Esophagus muscularis mucosa (tissue), 4 donors: ENCODE measurements at places on chromosomes 11 and 22.

- H3K27ac ChIP-seq = no peak overlapping the region
- no peaks in the 10 kb centered on the region for H3K4me1 ChIP-seq
- DNase-seq = no peak
- H3K27me3 ChIP-seq = no peaks in the 10 kb centered on the region
- H3K36me3 ChIP-seq = no peaks in the 10 kb centered on the region
Observed at GRCh38 chr11:106233191-106233590, 155.7 kb downstream of the AASDHPPT start.

- no peaks in the 10 kb centered on the region for H3K27me3 ChIP-seq
- H3K4me3 ChIP-seq = peak overlapping the region; percentile 11
- H3K4me1 ChIP-seq = peaks cover 12% of the 10 kb centered on the region
- no peak overlapping the region for H3K27ac ChIP-seq
Observed at GRCh38 chr11:36792996-36793914, 195.2 kb upstream of the RAG2 start.

DNA sequence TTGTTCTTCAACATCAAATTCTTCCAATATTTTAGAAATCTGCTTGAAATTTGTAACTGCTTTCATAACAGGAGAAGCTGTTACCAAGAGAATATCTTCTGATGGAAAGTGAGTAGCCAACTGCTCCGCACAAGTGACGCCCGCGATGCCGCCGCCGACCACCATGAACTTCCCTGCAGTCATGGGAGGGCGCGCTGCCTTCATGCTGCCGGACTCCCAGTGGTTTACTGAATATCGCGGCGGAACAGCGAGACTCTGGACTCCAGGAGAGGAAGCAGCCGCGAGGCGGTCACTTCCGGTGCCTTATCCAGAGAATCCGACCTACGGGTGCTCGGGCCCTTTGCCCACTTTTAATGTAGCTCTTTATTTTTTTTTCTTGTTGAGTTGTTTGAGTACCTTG is 190.6 kb downstream of the GUCY1A2 start:
- no peak for DNase-seq
- no peaks in the 10 kb centered on the region for H3K4me1 ChIP-seq
- no peak overlapping the region for H3K4me3 ChIP-seq
- H3K27me3 ChIP-seq = no peaks in the 10 kb centered on the region
- H3K36me3 ChIP-seq = no peaks in the 10 kb centered on the region

- peak; percentile 94 for DNase-seq
- peak overlapping the region; percentile 35 for H3K4me3 ChIP-seq
- H3K27ac ChIP-seq = peak overlapping the region; percentile 63
- H3K36me3 ChIP-seq = no peaks in the 10 kb centered on the region
- peaks cover 39% of the 10 kb centered on the region for H3K4me1 ChIP-seq
Observed at GRCh38 chr22:44086271-44087088, 62.4 kb downstream of the PARVB start.

- peaks cover 19% of the 10 kb centered on the region for H3K36me3 ChIP-seq
- H3K4me1 ChIP-seq = peaks cover 17% of the 10 kb centered on the region
- H3K4me3 ChIP-seq = no peak overlapping the region
Observed at GRCh38 chr11:75852406-75853017, 37.5 kb downstream of the UVRAG start.

- H3K27me3 ChIP-seq = no peaks in the 10 kb centered on the region
- no peaks in the 10 kb centered on the region for H3K36me3 ChIP-seq
- H3K4me3 ChIP-seq = no peak overlapping the region
- no peaks in the 10 kb centered on the region for H3K4me1 ChIP-seq
- H3K27ac ChIP-seq = no peak overlapping the region
- DNase-seq = no peak
Observed at GRCh38 chr11:119921571-119921970, 192.6 kb upstream of the NECTIN1 start.

DNA sequence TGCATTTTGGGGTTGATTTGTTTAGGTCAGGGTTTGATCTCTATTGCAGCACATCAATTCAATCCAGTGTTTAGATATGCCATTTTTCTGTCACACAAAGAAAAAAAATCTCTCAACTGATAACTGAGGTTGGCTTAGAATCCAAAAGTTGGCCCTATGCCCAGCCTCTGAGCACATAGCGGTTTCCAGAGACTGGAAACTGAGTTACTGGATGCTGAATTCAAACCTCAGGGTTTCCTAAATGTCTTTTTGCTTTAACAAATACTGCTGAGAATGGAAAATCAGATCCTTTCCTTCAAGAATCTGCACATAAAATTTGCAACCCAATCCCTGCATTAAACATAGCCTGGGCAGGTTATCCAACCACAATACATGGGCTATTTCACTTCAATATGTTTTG is 4.0 kb downstream of the P4HA3 start:
- no peaks in the 10 kb centered on the region for H3K36me3 ChIP-seq
- H3K4me3 ChIP-seq = no peak overlapping the region
- no peak overlapping the region for H3K27ac ChIP-seq
- no peak for DNase-seq

DNA sequence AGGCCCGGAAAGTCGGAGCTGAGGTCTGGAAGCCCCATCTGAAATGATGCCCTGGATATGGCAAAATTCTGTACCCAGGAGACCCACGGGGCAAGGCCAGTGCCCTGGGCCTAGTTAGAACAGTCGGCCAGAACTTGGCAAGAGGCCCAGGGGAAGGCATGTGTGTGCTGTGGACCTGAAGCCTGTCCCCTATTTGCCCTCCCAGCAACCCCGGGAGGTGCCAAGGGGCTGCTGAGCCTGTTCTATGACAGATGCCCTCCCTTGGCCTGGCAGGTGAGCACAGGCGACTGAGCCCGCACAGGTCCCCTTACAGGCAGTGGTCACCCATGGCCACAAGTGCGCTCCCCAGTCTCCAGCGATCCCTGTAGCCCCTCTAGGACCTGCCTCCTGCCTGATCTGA is 51.7 kb downstream of the NAT10 start:
- no peak overlapping the region for H3K4me3 ChIP-seq
- no peak for DNase-seq
- H3K27me3 ChIP-seq = no peaks in the 10 kb centered on the region
- peaks cover 32% of the 10 kb centered on the region for H3K4me1 ChIP-seq

DNA sequence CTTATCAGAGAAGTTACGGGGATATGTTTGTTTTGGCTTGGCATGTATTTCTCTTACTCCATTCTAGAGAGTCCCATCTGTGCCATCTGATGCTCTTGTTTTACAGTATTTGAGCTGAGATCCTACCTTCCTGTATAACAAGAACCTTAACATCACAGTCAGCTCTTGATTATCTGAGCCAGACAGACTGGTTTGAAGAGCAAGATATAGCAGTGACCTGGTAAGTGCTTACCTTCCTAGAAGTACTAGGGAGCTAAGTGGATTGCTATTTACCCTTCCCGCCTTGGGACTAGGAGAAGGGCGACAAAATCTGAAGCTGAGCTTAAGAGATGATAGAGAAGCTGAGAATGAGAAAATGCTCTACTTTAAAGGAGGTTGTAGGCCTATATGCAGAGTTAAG is 235.3 kb downstream of the CSNK2A3 start:
- DNase-seq = no peak
- no peak overlapping the region for H3K4me3 ChIP-seq
- H3K27me3 ChIP-seq = no peaks in the 10 kb centered on the region
- no peaks in the 10 kb centered on the region for H3K4me1 ChIP-seq
- H3K36me3 ChIP-seq = no peaks in the 10 kb centered on the region

DNA sequence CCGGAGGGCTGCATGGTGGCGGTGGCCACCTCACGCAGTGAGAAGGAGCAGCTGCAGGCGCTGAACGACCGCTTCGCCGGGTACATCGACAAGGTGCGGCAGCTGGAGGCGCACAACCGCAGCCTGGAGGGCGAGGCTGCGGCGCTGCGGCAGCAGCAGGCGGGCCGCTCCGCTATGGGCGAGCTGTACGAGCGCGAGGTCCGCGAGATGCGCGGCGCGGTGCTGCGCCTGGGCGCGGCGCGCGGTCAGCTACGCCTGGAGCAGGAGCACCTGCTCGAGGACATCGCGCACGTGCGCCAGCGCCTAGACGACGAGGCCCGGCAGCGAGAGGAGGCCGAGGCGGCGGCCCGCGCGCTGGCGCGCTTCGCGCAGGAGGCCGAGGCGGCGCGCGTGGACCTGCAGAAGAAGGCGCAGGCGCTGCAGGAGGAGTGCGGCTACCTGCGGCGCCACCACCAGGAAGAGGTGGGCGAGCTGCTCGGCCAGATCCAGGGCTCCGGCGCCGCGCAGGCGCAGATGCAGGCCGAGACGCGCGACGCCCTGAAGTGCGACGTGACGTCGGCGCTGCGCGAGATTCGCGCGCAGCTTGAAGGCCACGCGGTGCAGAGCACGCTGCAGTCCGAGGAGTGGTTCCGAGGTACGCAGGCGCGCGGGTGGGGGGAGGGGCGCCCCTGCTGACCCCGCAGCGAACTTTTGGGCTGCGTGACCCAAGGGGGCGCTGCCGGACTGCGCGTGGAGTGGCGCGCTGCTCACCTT is 670 bp downstream of the NEFH start:
- DNase-seq = no peak
- H3K36me3 ChIP-seq = no peaks in the 10 kb centered on the region
- H3K4me3 ChIP-seq = peak overlapping the region; percentile 40

DNA sequence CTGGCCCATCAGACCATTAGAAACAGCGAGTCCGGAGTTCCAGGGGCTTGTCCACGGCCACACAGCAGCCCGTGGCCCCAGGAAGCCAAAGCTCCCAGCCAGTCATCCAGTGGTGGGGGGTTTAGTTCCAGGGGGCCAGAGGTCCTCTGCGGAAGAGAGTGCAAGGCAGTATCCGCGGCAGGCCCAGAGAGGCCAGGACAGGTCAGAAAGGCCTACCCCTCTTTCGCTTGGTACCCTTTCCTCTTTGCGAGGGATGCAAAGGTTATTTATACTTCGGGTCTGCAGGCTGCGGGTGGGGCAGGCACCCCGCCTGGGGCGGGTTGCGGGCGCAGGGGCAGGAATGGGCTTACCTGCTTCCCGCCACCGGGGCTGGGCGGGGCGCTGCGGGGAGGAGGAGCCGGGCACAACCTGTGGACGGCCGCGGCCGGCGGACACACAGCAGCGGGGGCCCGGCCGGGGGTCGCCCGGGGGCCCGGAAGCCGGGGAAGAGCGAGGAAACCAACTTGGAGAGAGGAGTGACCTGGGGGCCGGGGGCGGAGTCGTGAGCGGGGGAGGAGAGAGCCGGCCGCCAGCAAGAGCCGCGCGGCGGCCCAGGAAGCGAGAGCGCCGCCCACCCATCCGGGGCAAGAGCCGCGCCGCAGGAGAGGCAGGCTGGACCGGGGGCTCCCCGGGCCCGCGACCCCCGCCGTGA is at the start of gene SH3BP1:
SH3BP1 (plus strand) TSS at position 600 of the 691 bp plus-strand sequence. CDS start 119 bp downstream, outside the sequence.
- DNase-seq = no peak
- H3K4me3 ChIP-seq = peak within 1 kb of the TSS; percentile 72
- H3K36me3 ChIP-seq = no peaks in the 10 kb centered on the region
- peak within 1 kb of the TSS; percentile 55 for H3K27ac ChIP-seq

DNA sequence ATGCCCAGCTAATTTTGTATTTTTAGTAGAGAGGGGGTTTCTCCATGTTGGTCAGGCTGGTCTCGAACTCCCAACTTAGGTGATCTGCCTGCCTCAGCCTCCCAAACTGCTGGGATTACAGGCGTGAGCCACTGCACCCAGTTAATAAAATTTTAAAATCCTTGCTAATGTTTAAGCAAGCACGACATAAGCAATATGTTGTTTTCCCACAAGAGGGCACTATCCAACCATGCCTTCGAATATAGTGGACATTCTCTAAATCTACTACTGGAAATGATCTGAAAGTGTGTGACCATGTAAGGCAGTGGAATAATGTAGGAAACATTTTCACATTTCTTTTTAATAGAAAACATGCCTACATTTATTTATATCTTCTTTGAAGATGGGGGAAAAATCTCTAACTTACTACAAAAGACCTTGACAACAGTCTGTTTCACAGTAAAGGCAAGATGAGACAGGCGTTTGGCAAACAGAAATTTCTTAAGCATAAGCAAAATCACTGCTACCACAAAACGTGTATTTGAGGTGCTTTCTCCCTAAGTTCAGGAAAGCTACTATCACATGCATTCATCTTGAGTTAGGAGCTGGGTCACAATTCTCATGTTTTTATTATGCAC is 38.2 kb downstream of the PITPNB start:
- H3K4me3 ChIP-seq = peak overlapping the region; percentile 0
- no peak for DNase-seq
- peaks cover 4% of the 10 kb centered on the region for H3K36me3 ChIP-seq
- H3K27me3 ChIP-seq = no peaks in the 10 kb centered on the region

- peak overlapping the region; percentile 98 for H3K27ac ChIP-seq
- H3K36me3 ChIP-seq = peaks cover 40% of the 10 kb centered on the region
- no peak for DNase-seq
Observed at GRCh38 chr22:41469218-41469851, 418 bp downstream of the ACO2 start.

DNA sequence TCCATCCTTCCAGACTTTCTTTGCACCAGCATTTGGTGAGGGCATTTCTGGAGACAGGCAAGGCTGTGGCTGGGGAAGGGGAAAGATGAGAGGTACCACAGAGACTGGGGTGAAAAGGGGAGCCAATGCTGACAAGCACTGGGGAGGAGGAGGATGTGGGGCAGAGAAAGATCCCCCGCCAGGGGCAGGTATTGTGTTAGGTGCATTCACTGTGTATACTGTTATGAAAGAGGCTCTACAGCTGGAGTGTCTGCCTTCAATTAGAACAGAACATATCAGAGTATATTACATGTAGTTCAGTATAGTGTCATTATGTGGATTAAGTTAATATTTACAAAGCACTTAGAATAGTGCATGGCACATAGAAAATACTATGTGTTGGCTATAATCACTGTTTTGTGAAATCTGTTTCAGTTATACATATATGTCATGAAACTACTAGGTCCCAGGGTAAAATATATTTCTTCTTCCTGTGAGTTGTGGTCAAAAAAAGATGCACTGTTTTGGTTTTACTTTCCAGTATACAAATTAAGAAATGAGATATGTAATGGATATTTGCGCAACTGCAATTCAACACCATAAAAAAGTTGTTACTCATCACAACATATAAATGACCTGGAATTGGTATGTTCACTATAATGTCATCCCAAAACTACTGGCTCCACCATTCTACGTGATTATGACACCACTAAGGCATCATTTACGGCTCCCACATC is 8.4 kb downstream of the MSANTD2 start:
- H3K4me3 ChIP-seq = no peak overlapping the region
- no peak for DNase-seq
- H3K27ac ChIP-seq = no peak overlapping the region
- no peaks in the 10 kb centered on the region for H3K27me3 ChIP-seq
- no peaks in the 10 kb centered on the region for H3K36me3 ChIP-seq

GRCh38 chr22:21927174-21927823 is 25.3 kb downstream of the PPM1F start:
- H3K27me3 ChIP-seq = no peaks in the 10 kb centered on the region
- no peak overlapping the region for H3K27ac ChIP-seq

- H3K4me1 ChIP-seq = no peaks in the 10 kb centered on the region
Observed at GRCh38 chr11:129766898-129767604, 48.6 kb upstream of the TMEM45B start.

DNA sequence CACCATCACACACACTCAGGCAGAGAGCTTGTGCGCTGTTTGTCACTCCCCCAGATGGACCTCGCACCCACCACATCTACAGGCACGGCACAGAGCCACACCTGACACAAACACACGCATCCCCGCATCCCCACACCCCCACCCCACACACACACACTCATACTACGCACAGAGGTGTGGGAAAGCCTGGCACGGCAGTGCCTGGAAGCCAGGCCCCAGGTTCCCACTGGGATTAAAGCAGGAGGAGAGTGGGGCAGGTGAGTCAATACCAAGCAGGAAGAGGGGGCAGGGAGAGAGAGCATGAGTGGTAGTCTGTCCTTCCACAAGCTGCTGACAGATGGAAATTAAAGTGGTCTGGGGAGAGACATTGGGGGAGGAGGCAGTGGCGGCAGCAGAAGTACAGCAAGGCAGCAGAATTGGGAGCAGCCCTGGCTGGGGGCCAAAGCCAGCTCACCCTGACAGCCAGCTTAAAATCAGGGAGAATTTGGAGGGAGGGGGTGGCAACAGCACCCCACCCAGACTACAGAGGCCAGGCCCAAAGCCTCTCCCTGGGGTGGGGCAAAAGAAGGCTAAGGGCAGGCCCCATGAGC is 20.7 kb downstream of the TNKS1BP1 start:
- H3K4me1 ChIP-seq = peaks cover 60% of the 10 kb centered on the region
- H3K27me3 ChIP-seq = no peaks in the 10 kb centered on the region
- H3K27ac ChIP-seq = peak overlapping the region; percentile 1
- peak overlapping the region; percentile 7 for H3K4me3 ChIP-seq
